ACHN (cell line): ENCODE measurements at places on chromosomes 3 and 15.
A peak's percentile ranks its signal among the peaks of the same experiment; 100 is the strongest.

GRCh38 chr15:63701365-63701764 lies 104.2 kb downstream of the FBXL22 start:
- no peak for DNase-seq

DNA sequence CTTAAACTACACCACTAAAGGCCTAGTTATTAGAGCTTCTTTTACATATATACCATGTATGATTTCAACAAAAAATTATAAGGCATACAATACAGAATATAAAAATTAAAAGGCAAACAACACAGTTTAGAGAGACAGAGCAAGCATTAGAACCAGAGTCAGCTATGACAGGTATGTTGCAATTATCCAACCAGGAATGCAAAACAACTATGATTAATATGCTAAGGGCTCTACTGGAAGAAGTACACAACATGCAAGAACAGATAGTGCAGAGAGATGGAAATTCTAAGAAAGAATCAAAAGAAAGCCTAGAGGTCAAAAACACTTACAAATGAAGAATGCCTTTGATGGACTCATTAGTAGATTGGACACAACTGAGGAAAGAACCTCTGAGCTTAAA lies 39.6 kb downstream of the CCDC54 start:
- DNase-seq = no peak

- peak; percentile 37 for DNase-seq
Measured at GRCh38 chr15:81400640-81401236, 26.7 kb upstream of the TMC3 start.

DNA sequence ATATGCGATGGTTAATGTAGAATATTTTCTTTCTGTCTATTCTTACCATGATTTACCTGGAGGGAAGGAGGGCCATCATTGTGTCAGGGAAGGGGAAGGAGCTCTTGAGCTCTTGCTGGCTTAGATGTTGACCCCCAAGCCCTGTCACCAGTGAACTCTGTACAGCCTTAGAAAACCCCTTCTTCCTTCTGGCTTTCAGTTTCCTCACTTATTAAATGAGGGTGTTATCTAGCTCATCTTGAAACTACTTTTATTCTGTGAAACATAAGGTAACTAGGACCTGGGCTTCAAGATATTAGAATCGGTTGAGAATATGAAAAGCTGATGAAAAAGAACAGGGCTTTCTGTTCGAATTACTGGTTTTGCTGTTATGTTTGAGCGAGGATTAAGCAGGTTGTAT lies 25.1 kb upstream of the UTS2B start:
- no peak for DNase-seq

DNA sequence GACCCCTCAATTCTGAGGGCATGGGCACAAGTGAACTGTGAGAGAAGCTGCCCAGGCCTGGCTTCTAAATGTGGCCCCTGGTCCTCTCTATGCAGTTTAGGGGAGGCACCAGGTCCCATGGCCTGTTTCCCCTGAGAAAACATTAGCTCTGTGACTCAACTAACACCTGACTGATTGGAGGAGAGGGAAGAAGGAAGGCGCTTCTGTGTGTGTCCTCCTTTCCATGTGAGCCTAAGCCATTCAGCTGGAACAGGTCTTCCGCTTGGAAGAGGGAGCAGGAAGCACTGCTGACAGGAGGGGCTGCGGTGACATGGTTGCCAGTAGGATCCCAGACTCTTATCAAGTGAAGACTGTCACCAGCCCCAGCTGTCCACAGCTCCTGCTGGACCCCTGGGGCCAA lies 79.5 kb downstream of the MYLK start:
- no peak for DNase-seq

- DNase-seq = no peak
Measured at GRCh38 chr3:84885199-84885882, 73.4 kb upstream of the CADM2 start.

- no peak for DNase-seq
Measured at GRCh38 chr3:191808073-191808472, 347.1 kb downstream of the PYDC2 start.

- no peak for DNase-seq
Measured at GRCh38 chr3:129013491-129013891, 12.4 kb downstream of the EFCC1 start.

DNA sequence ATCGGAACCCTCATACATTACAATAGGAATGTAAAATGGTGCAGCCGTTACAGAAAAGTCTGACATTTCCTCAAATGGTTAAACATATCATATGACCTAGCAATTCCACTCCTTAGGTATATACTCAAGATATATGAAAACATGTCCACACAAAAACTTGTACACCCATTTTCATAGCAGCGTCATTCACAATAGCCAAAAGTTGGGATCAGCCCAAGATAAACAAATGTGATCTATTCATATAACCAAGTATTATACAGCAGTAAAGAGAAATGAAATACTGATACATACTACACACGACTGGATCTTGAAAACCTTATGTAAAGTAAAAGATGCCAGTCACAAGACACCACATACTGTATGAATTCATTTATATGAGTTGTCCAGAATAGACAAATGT lies 102.4 kb downstream of the MSL2 start:
- DNase-seq = no peak

DNA sequence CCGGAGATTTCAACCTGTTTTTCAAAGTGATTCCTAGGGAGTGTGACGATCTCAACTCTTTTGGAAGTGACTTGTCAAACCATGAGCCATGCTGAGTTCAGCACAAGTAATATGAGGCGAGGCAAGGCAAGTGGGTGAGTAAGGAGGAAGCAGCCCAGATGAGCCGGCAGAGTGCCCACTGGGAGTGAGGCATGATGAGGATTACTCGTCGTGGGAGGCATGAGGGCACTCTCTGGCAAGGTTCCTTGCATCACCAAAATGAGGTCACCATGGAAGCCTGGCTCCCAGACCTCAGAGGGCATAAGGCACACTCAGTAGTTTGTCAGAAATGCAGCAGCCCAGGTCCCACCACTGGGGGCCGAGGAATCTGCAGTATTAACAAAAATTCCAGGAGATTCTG lies 636.1 kb downstream of the MAGI1 start:
- DNase-seq = peak; percentile 92

- no peak for DNase-seq
Measured at GRCh38 chr3:4583416-4583815, 90.3 kb downstream of the ITPR1 start.

DNA sequence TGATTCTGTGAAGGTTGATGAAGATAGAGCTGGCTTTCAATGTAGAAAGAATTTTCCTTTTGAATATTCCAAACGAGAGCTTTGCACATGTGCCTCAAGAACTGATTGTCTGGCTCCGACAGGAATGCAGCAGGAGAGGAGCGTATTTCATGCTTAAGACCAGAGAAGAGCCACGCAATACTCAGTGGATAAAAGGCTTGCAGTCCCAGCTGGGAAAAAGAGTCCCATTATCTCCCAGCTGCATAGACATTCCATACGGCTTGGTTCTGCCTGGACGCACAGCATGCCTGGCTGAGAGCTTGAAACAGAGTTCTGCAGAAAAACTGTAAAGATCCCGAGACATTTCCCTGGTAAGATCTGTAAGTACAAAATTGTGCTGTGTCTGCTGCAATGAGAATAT lies at the start of gene CNTN6:
CNTN6 (plus strand) TSS at position 254 of the 400 bp plus-strand sequence. CDS start 54,985 bp downstream, outside the sequence.
- DNase-seq = peak; percentile 61

GRCh38 chr3:37556789-37557301 lies 304.8 kb upstream of the CTDSPL start:
- DNase-seq = no peak

DNA sequence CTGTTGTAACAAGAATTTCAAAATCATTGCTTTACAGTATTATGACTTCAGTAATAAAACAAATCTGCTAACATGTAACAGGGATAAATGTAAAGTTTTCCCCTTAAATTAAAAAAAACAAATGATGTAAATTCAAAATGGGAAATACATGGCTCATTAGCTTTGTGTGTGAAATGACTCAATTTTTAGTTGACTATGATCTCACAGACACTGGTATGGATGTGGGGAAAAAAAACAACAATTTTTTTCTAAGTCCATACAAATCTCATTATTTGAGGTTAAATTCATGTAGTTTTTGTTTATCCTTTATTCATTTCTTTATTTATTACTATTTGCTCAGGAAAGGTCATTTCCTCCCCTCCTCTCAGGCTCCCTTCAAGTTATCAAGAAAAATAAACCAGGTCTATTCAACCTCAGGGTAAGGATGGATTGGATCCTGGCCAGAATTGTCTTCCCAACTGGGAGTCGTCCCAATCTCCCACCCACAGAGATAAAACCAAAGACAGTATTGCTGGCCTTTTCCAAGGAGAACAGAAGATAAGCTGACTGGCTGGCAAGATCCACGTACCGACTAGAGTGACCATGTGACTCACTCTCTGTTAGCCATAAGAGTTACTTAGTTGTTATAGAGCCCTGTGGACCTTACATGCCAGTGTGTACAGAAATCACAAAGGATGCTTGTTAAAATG lies 373.3 kb downstream of the GAP43 start:
- no peak for DNase-seq

DNA sequence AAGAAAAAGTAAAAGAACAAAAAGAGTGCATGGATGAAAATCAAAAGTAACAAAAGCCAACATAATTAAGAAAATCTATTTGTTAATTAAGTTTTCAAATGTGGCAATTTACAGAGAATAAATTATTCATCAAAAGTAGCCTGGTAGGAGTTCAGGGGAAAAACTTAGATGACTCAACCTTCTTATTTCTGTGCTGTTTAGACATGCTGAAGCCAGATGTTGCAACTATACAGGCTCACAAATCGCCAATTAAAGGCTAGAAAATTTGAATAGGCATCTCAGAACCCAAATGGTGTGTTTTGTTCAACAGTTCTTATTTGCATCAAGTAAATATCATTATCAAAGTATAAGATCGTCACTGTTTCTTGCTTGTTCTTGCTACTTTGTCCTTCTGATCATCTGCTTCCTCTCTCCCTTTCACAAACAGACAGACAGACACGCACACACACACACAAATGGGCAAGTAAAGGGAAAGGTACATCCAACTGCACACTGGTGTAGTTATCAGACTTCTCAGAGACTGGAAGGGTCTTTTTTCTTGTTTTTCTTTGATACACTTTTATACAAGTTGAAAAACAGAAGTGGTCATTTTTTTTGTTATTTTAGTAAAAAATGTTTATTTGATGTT lies 572.2 kb downstream of the MECOM start:
- no peak for DNase-seq

DNA sequence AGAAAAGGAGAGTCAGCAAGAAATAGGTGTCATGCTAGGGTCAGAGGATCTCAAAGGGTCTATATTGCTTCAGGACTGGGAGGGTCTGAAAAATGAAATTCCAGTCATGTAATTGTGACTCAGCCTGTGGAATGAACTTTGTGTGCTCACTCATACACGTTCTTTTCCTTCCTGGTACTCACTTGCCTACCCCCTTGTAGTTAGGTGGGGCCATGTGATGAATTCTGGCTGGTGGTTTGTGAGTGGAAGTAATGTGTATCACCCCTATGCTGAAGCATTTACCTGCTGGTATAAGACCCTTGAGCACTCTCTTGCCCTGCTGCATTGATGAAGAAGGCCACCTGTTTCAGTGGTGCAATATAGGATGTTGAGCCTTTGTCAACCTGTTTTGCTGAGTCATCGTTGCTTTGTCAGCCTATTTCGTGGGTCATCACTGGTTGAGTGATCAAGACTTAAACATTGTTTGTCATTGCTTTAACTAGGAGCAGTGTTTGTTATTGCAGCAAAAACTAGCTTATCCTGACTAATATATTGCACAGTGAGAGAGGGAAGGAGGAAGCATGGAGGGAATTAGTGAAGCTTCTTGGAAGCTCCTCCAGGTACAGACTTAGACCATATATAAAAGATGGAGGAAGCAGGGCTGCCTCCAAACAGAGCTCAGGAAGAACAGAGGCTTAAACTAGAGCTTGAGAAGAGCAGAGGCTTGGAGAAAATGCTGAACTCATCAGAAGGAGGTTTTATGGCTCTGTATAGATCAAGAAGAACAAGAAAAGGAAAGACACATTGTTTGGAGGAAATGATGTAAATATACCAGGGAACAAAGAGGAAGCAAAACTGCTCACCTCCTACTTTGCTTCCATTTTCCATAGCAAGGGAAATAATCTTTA lies 28.9 kb downstream of the TLNRD1 start:
- no peak for DNase-seq

GRCh38 chr3:106401666-106402490 lies 533.1 kb upstream of the CBLB start:
- no peak for DNase-seq
